ENCODE measurements at places on chromosomes 4 and X.

GRCh38 chrX:155242300-155242699 lies 22.0 kb downstream of the RAB39B start:
- no peak for DNase-seq

GRCh38 chr4:175884048-175884447 lies 72.0 kb upstream of the GPM6A start:
- DNase-seq = no peak

- no peak for DNase-seq
Measured at GRCh38 chr4:58679051-58679450, 1568.9 kb upstream of the IGFBP7 start.

GRCh38 chrX:108285356-108285755 lies 152.9 kb downstream of the COL4A6 start:
- no peak for DNase-seq

- no peak for DNase-seq
Measured at GRCh38 chr4:31908261-31908660, 1188.1 kb downstream of the PCDH7 start.

GRCh38 chr4:83247415-83248357 lies 36.9 kb downstream of the COQ2 start:
- no peak for DNase-seq

DNA sequence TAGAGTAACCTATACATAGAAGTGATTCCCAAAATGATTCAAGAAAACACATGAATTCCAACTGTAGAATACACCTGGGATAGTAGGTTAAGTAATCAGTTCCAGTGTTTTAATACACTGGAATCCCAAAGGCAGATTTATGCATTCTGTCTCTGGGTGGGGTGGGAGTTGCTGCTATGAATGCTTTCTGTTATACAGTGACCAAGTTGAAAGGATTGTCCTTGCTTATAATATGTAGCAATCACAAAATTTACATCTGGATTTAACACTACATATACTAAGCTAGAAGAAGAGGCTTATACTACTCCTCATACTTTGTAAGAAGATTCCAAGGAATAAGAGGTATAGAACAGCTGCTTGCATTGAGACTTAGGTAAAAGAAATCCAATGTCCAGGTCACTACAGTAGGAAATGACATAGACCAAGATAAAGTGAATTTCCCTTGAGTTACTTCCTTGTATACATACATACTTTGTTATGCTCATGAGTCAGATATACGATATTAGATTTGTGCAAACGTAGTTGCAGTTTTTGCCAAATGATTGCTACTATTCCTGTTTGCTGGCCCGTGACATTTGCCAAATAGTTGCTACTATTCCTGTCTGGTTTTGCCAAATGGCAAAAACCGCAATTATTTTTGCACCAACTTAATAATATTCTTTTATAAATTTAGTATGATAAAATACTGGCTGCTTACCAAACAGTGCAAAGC lies 210.5 kb upstream of the DIAPH2 start:
- no peak for DNase-seq

DNA sequence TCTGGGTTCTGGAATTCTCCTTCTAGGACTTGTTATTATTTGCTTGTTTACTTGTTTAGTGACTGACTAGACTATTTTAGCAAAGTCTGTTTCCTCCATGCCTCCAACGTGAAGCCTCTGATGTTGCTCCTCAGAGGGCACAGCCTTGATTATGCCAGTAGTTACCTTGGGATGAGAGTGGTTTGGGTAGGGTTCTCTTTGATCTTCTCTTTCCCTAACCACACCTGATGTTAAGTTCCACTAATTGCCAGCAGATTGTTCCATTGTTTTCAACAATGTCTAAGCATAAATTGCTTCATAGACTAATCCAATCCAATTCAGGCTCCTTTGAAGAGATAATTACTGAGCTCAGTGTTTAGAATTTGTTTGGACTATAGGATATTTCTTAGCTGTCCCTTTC lies 352.7 kb upstream of the DIPK2B start:
- DNase-seq = no peak

DNA sequence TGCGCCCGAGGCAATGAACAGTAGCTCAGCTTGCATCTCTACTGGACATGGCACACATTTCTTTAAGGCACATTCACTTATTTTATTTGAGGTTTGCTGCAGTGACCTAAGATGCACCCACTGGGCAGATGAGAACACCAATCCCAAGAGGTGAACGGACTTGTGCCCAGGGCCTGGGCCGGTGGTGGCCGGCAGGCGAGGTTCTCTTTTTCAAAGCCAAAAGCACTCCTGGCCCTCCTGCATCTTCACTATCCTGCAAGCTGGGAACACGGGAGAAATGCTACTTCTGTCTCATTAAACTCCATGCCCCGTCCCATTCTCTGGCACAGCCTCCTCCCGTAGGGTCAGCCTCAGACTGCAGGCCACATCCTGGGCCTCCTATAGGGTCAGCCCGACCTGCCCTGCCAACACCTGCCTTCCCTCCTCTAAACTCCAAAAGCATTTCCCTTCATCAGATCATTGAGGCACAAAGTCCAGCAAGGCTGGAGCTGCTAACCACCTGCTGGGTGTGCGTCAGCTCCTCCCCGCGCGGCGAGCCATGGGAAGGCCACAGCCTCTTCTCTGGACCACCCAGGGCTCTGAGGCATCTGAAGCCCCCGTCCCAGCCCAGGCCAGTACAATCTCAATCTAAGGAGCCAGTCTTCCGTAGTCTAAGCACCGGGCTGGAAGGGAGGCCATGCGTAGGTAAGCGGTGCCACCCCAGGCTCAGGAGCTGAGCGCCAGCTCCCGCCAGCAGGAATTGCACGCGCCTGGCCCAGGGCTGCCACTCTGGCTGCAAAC lies 166.1 kb downstream of the AFAP1 start:
- DNase-seq = no peak

DNA sequence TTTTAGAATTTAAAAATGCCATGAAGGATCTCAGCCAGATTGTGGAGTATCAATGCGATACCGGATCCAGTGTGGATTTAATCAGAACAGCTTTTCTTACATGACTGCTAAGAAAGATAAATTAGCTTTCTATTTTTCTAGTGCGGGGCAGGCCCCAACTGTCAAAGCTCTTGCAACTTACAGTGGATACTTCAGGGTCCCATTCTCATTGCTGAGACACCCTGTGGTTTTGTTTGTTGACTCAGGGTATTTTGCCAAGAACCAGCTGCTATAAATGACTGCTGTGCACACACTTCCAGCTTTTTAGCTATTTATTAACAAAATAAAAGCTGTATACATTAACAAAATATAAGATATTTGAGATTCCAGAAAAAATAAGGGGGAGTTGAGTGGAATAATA lies 166.4 kb downstream of the DCLK2 start:
- DNase-seq = no peak

- no peak for DNase-seq
Measured at GRCh38 chr4:30525662-30526315, 194.4 kb upstream of the PCDH7 start.

- peak; percentile 23 for DNase-seq
Measured at GRCh38 chr4:140856621-140857062, 100.5 kb upstream of the TBC1D9 start.

DNA sequence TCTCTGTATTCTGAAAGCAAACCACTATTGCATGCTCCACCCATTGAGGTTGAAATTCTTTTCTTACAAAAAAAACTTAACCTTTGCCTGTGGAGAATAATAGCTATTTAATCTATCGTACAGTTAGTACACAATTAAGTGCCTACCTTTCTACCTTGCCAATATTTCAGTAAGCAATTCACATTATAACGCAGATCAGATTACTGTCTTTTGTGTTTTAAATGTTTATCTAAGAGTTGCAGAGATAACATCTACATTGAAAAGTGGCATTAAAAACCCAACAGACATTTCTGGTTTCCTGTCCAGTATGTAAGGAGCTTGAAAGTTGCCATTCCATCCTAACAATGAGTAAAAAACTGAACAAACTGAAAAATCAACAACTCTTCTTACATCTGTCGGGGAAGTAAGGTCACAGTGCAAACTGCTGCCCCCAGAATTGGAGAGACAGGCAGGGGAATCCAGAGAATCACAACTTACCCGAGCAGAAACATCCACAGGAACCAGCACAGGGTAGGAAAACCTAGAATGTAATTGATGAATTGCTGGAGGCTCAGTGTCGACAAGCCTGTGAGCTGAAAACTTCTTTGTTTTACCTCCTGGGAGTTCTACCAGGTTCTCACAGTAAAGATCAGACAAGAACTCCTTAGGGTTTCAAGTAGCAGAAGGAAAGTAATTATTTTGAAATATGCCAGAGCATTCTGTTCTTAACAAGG lies 27.3 kb upstream of the ACSL4 start:
- DNase-seq = no peak

DNA sequence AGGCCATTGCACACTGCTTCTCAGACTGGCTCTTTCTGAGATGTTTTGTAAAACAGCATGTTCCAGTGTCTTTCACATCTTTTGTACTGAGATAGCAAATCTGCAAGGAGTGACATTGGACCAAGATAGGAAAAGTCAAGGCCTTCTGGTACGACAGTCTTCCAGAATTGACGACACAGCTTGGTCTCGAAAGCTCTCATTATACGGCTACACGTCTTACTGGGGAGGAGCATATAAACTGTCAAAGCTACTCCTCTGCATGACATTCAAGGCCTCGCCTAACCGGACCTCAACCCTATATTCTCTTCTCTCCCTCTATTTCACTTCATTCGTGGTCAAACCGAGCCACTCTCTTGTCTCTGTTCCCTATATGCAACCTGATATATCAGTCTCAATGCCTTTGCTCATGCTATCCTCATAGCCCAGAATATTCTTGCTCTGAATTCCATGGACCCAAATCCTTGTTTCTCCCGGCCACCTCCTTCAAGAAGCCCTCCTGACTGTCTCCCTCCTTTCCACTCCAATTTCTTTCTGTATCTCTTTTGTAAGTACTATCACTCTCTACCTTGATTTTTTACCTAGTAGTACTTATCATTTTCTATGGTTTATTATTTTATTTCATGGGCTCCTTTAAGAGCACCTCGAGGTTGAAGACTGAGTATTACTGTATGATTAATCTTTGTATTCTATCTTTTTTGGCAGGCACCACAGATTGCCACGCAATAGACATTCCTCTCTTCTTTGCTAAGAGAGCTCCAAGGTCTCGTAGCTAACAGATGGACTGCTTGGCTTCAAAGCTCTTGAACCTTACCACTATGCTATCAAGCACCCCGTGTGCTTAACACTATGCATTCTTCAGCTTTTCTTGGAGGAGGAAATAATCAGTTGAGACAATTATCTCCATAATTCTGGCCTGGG lies 35.1 kb downstream of the RBM47 start:
- DNase-seq = no peak

GRCh38 chr4:103400405-103400804 lies 202.3 kb upstream of the CENPE start:
- DNase-seq = no peak

DNA sequence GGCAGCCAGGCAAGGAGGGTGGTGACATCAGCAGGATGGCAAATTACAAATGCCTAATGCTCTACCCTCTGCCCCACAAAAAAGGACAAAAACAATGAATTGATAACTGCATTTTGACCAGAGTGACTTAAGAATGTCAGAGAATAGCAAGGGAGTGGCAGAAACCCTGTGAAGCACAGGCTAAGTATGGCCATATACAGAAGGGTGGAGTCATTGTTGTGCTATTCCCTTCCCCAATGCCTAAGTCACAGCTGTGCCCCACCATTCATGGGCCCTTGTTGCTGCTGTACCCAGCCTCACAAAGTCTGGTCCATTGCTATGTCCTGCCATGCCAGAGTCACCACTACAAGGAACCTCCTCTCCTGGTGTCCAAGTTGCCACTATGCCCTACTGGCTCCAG lies 123.1 kb downstream of the NEK1 start:
- DNase-seq = no peak

- no peak for DNase-seq
Measured at GRCh38 chrX:130120321-130120731, 10.0 kb upstream of the ELF4 start.

- no peak for DNase-seq
Measured at GRCh38 chr4:55524844-55525571, 21.7 kb downstream of the CLOCK start.

GRCh38 chr4:577499-578450 lies 1.7 kb upstream of the TMEM271 start:
- no peak for DNase-seq

DNA sequence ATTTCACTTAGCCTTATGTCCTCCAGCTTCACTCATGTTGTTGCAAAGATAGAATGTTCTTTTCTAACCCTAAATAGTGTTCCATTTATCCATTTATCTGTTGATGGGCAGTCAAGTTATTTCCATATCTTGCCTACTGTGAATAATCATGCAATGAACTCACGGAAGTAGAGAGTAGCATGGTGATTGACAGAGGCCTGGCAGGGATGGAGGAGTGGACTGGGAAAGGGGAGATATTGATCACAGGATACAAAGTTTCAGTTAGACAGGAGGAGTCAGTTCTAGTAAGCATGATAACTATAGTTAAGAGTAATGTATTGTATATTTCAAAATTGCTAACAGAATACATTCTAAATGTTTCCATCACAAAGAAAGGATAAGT lies 10.3 kb upstream of the CLNK start:
- DNase-seq = no peak

- no peak for DNase-seq
Measured at GRCh38 chrX:44795945-44796450, 47.8 kb upstream of the DUSP21 start.

DNA sequence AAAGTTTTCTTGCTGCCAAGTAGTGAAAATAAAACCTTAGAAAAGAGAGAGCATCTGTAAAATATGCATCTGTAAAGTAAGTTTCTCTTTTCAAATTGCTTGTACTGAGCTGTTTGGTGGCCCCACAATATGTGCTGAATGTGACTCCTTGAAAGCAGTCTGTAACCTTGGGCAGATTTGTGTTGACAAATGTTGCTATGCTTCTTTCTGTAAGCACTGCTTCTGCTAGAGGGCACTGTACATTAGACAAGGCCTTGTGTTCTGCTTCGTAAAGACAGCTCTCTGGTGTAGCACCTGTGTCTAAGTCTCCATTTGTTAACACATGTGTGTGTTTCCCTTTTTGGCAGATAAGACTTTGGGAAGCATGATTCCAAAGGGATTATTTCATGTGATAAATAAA lies 56.6 kb upstream of the NRK start:
- no peak for DNase-seq

- no peak for DNase-seq
Measured at GRCh38 chrX:55119712-55120111, 30.9 kb downstream of the PAGE2 start.

GRCh38 chr4:101944649-101945048 lies 154.1 kb downstream of the BANK1 start:
- DNase-seq = no peak

GRCh38 chr4:147096667-147097604 lies 151.3 kb upstream of the TTC29 start:
- DNase-seq = no peak

Measured in right cardiac atrium (tissue), 5 donors.